ENCODE measurements at places on chromosomes 2 and 18.
A peak's percentile ranks its signal among the peaks of the same experiment; 100 is the strongest.

- peak; percentile 53 for DNase-seq
Measured at GRCh38 chr2:42859006-42859552, 66.7 kb upstream of the HAAO start.

DNA sequence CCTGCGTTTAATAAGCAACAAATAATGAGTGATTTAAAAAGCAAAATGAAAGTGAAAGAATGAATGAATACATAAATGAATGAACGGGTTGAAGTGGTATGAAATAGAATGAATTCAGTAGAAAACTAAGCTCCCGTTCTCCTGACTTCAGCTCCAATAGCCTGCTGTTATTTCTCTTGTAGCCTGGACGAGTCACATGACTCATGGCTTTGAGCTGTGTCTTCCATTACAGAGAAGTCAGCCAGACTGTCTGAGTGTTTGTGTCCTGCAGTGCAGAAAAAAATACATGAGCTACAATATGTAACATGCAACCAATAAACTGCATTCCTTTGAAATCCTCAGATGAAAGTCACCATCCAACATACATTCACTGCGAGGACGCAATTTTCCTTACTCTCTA, 21.2 kb downstream of the SCG2 start:
- no peak for DNase-seq

DNA sequence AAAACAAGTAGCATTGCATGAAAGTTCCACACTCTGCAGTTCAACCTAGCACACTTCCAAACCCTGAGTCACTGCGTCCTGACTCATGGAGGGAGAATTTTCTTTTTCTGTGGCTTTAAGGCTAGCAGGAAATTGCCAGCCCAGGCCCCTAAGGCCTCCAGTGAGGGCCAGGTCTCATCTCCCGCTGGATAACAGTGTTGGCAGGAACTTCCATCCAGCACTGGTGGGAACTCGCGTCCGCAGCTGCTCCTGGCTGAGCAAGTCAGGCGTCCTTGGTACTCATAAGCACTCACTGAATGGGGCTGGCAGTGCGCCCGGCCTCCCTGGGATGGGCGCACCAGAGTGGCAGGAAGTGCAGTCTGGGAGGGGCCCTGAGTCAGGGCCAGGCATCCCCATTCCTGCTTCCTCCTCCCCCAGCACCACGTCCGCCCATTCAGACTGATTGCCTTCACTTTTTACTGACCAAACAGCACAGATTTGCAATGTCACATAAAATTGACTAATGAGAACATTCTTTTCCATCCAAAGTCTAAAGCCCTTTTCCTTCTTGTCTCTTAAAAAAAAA, 14.3 kb downstream of the MALL start:
- peak; percentile 94 for DNase-seq

DNA sequence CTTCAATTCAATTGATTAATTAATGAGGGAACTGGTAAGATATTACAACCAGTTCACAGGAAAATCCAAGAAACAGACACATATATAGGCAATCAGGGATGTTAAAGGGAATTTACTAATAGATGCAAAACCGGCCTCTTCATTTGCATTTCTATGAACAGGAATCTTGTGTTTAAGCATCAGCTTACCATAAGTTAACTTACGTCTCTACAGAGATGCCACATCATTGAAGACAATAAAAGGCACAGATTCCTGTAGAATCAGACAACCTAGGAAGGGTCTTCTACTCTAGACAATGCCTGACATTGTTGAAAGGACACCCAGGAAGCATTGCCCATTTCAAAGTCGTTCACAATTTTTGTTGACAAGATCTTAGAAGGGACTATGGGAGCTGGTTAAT, 121.0 kb upstream of the STPG4 start:
- no peak for DNase-seq

DNA sequence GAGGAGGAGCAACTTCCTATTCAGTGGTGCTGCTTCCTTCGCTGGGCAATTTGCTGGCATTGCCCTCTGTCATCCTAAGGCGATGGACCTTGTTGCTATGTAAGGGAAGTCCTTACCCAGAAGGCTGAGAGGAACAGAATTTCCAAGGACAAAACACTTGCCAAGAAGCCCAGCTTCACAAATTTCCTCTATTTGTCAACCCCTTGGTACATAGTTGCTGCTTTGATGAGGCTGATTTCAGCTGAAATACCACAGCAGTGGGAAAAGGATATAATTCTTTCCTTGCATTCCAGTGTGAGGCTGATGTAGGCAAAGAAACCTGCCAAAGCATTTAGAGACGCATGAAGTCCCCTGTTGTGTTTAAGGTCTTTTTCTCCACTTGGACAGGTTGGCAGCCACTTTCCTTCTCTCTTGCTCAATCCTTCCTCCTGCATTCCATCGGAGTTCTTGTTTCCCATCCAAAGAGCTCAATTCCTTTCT, 16.4 kb upstream of the ST3GAL5 start:
- DNase-seq = no peak

DNA sequence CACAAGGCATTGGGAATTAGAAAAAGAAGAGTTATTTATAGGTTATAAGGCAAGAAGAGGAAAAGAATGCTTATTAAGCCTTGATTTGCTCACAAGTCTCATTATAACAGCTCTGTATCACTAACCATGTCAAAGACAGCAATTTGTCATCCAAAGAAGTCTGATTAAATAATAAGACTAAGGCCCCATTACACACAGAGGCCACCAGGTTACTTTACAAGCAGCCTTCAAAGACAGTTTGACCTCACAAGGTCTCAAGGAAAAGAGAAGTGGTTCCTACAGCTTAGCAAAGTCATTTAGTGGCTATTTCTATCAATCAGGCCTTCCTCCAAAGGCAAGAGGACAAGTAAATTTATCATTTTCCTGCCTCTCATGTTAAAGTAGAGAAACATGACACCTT, 188.5 kb downstream of the MBD2 start:
- no peak for DNase-seq

DNA sequence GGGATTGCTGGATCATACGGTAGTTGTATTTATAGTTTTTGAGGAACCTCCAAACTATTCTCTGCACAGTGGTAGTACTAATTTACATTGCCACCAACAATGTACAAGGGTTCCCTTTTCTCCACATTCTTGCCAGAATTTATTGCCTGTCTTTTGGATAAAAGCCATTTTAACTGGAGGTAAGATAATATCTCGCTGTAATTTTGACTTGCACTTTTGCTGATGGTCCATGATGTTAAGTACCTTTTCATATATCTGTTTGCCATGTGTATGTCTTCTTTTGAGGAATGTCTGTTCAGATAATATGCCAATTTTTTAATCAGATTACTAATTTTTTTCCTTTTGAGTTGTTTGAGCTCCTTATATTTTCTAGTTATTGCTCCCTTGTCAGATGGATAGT, 158.8 kb downstream of the CCDC102B start:
- no peak for DNase-seq

GRCh38 chr2:236014408-236015131, 153.6 kb downstream of the GBX2 start:
- no peak for DNase-seq

DNA sequence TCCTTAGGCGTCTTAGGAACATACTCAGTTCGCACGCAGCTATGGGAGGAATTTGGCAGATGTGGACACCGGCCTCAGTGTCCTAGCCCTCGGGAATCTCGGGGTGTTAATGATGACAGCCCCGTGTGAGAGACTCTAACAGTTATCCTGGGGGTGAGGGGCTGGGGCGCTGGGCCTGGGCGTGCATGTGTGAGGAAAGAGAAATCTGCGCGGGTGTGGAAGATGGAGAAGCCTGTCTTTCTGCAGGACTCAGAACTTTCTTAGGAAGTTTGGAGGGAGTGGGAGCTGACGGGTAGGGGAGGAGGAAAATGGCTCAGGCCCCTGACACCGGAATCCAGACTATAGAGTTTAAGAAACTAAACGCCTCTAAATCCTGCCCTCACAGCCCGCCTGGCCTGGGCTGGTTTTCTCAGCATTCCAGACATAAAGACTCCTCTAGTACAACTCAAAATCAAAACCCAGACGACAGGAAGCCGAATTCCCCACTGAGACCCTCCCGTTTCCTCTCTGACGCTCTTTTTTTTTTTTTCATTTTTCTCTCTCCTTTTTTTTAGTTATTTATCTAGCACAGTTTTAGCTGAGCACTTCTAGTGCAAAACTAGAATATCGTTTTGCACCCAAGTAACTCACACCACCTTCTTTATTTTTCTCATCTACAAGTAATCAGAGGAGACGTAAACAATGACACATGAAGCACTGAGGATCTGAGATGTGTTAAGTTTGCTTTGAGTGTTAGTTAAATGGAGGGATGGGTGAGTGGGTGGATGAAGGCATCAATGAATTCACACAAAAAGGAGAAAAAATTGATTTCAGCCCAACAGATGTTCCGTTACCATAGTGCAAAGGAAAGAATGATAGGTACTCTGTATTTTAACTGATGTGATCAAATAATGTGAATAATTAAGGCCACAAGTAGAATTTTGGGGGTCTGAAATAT, 1.2 kb upstream of the HAAO start:
- no peak for DNase-seq

DNA sequence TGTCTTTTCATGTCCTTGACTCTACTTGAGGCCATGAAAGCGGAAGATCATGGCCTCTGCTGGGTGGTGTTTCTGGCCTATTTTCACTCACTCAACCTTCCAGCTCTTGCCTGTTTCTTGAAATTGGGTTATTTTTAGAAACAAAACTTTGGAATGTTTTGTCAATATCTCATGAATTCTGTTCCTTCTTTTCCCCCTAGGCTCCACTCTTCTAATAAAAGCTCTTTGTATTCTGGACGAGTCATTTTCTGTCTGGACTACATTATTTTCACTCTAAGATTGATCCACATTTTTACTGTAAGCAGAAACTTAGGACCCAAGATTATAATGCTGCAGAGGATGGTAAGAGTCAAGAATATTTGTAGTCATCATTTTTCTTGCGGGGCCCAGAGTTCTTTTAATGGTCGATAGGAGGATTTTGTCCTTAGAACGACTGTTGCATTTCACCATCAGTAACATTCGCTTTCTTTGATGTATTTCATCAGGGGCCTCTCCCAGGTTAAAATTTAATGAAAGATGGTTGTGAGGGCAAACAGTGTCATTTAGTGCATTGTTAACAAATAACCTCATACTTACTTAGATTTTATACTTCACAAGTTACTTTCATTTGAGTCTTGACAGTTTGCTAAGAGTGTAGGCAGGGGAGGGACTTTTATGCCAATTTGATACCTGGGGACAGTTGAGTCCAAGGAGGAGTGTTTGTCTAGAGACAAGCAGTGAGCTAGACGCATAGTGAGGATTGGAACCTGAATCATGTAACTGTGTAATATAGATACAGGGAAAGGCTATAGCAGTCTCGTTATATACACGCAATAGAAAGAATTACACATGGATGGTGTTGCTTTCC, 64.6 kb downstream of the TRPM8 start:
- peak; percentile 9 for DNase-seq

GRCh38 chr2:20516291-20516645, 69.4 kb downstream of the RHOB start:
- no peak for DNase-seq

DNA sequence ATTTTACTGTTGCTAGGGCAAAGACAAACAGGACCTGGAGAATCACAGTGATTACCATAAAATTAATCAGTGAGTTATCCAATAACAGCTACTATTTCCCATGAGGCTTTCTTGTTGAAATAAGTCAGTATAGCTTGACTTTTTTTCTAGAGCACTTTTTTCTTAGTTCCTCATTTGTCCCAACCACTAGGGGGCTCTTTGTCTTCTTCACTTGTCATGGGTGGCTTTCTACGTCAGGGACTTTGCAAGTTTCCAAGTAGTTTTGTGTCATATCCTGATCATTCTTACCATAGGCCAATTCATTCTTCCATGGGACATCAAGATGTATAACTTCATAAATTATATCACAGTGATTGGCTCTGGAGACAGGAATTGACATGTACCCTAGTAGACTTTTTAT, 1019.6 kb upstream of the PIK3C3 start:
- peak; percentile 16 for DNase-seq

DNA sequence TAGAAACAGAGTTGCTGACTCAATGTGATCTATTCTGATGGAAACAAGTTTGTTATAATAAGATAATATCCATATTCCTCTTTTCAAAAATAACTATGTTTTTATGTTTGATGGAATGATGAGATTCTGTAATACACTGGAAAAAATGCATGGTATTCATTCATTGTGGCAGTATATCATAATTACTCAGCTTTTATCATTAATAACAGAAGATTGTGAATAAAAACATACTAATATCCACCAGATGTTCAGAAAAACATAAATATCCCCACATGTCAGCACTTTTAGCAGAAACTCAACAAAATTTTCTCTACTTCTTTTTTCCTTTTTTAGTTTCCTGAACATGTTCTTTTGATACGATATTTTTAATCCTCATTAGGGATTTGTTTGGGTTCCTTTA, 130.9 kb upstream of the CAVIN2 start:
- DNase-seq = no peak

GRCh38 chr2:205387350-205388055, 294.8 kb upstream of the NRP2 start:
- no peak for DNase-seq

DNA sequence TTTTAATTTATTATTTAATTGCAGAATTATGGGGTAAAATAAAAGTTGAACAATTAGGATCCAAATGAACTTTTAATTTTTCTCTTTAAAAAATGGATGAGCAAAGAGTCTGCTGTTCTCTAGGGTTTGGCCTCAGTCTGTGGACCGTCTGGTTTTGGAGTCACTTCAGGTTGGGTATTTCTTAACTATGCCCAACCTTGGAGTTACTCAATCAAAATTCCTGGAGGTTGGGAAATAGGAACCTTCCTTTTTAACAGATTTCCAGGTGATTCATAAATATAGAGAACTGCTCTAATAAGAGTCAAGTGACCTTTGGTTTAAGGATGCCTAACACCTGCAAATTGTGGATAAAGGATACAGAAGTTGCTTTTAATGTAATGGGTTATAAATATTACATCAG, 241.5 kb upstream of the GCFC2 start:
- DNase-seq = no peak

GRCh38 chr2:189128970-189129369, 50.6 kb downstream of the COL5A2 start:
- DNase-seq = no peak

DNA sequence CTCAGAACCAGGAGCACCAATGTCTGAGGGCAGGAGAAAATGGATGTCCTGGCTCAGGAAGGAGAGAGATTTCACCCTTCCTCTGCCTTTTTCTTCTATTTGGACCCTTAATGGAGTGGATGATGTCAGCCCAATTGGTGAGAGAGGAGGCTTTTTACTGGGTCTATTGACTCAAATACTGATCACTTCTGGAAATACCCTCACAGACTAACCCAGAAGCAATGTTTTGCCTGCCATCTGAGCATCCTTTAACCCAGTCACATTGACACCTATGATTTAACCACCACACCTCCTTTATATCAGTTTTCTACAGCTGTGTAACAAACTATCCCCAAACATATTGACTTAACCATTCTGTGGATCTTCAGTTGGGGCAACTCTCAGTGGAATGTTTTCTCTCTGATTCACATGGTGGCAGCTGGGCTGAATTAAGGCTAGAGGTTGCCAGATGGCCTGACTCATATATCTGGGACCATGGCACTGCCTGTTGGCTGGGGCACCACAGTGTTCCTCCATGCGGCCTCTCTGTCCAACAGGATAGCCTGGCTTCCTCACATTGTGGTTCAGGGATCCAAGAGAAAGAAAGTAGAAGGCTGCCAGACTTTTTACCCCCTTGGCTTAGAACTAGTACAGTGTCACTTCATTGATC, 18.2 kb upstream of the MBOAT2 start:
- DNase-seq = no peak

GRCh38 chr2:73284296-73285158, at the start of gene FBXO41:
TSS of gene FBXO41 (minus strand) at chr2:73284478. CDS start at chr2:73269630, 14,848 bp downstream.
- DNase-seq = peak; percentile 78
